ENCODE measurements at places on chromosomes 6 and 20.

GRCh38 chr6:34004706-34005105, 141.2 kb downstream of the GRM4 start:
- DNase-seq, result no peak

GRCh38 chr6:136962661-136963060, 40.6 kb downstream of the SLC35D3 start:
- no peak for DNase-seq

DNA sequence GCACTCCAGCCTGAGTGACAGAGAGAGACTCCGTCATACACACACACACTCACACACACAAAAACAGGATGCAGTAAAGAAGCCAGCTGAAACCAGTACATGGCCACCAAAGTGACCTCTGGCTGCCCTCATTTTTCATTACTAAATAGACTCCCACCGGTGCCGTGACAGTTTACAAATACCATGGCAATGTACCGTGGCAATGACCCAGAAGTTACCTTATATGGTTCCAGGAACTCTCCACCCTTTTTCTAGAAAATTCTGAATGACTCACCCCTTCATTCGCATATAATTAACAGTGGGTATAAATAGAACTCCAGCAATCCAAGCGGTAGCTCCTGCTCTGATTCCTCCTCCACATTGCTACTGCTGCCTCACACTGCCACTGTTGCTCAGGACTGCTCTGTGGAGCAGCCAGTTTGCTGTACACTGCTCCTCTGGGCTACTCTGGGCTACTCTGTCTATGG, 57.7 kb downstream of the SNX5 start:
- DNase-seq, result peak; percentile 47

GRCh38 chr20:33676121-33676520, 1.9 kb upstream of the NECAB3 start:
- no peak for DNase-seq

GRCh38 chr6:103672169-103672568, 1187.5 kb downstream of the HACE1 start:
- DNase-seq, result no peak

Measured in AG04450 (cell line).